Large intestine (tissue), 12 donors: ENCODE measurements at places on chromosomes 4 and X. TPM values are rescaled to one million over a fixed set of nuclear protein-coding genes. Genes with fewer than 3 reads are reported as not detected.

Gene CCDC160
- polyA plus RNA-seq, result 0.10 TPM

Gene MXRA5
- 10.8 TPM for polyA plus RNA-seq

Gene CCKAR
- 0.52 TPM for polyA plus RNA-seq

DNA sequence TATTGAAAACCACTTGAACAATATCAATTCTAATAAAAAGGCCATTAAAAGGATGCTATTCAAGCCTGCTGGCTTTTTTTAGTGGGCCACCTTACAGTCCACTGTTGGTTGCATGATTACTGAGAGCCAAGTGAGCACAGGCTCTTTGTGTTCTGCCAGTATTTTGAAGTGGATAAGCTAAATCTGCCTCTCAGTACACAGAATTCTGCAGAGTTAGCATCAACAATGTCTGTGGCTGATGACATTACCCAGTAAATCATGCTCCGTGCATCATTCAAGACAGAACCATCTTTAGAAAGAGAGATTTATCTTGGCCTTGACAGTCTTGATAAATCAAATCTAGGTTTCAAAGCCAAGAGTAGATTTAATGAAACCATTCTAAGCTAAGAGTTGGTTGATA lies 119.0 kb upstream of the GNPDA2 start:
- DNase-seq, result no peak

DNA sequence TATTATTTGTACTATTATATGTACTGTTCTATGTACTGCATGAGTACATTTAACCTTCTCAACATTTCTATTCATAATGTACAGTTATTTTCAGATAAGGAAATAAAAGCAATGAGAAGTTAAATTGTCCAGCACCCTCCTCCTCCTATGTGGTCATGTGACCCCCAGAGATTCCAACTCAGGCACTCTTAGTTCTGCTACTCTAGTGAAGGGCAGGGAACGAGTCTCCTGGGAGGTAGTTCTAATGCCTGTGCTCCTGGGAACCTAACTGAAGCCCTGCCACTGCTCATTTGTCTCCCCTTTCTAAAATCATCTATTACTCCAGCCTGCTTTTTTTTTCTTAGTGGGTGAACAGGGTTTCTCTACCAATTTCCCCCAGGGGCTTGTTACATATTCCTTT lies 105.9 kb upstream of the GPRIN3 start:
- DNase-seq, result no peak

Gene MAOA
- 94.7 TPM for polyA plus RNA-seq

- no peak for DNase-seq
These were observed 405.2 kb downstream of the PPARGC1A start for GRCh38 chr4:23484689-23485088.

Gene IL21
- not detected for polyA plus RNA-seq

DNA sequence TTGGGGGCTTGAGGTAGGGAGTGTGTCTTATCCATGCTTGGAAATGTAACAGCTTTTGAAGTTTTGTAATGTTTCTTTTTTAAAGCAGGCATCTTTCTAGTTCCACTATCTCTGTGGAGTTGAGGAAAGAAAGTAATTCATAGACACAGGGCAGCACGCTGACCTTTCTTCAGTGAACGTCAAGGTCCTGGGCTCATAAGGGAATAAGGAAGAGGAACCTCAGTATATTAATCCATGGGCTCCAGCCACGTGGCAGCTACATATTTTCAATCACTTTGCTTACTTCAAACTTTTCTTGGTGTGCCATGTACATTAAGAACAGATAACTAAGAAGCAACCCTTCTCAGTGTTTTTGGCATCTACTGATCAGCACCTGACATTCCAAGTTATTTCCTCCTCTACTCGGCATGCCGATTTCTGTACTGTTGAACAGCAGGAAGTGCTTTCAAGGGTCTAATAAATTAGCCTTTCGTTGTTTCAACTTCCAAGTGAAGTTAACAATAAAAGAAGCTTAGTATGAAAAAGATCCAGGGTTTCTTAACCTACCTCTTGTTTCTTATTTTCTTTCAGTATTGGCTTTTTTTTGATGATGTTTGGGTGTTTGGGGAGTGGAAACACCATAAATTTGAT lies 88.2 kb downstream of the SORBS2 start:
- peak; percentile 11 for DNase-seq

Gene TGIF2LX
- not detected for polyA plus RNA-seq

GRCh38 chrX:39445336-39445735 lies 644.1 kb downstream of the MID1IP1 start:
- DNase-seq, result no peak

DNA sequence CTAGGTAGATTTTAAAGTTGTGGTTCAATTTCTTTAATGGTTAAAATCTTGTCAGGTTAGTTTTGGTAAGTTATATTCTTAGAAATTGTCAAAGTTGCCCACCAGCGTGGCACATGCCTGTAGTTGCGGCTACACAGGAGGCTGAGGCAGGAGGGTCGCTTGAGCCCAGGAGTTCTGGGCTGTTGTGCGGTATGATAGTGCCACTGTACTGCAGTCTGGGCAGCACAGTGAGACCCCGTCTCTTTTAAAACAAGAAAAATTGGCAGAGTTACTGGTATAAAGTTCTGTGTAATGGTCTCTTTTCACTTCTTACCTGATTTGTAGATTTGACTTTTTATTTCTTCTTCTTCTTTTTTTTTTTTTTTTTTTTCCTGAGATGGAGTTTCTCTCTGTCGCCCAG lies 64.4 kb downstream of the FAM193A start:
- no peak for DNase-seq

DNA sequence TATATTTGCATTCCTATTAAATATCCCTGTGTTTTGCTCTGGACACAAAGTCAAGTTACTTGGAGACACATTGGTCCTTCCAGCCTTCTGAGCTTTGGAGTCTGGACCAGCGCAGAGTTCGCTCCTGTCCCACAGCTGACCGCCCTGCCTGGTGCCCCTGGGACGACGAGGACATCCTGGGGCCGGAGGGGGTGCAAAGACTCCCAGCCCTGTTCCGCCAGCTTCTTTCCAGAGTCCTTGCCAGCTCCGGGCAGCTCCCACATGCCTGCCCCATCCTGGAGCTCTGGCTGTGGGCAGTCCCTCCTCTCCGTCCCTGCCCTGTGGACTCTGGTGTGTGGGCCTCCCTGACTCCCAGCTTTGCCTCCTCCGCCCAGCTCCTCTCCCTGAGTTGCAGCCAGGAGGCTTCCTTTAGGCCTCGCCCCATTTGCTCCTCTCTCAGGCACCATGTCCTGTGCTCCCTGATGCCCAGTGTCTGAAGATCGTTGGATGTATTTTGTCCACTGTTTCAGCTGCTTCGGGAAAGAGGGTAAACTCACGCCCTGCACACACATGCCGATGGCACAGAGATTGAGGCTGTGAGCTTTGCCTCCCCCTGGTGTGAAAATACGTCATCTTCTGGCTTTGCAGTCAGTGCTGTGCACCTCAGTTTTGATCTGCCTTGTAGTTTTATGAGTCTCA lies 4.9 kb upstream of the PCGF3 start:
- no peak for DNase-seq

DNA sequence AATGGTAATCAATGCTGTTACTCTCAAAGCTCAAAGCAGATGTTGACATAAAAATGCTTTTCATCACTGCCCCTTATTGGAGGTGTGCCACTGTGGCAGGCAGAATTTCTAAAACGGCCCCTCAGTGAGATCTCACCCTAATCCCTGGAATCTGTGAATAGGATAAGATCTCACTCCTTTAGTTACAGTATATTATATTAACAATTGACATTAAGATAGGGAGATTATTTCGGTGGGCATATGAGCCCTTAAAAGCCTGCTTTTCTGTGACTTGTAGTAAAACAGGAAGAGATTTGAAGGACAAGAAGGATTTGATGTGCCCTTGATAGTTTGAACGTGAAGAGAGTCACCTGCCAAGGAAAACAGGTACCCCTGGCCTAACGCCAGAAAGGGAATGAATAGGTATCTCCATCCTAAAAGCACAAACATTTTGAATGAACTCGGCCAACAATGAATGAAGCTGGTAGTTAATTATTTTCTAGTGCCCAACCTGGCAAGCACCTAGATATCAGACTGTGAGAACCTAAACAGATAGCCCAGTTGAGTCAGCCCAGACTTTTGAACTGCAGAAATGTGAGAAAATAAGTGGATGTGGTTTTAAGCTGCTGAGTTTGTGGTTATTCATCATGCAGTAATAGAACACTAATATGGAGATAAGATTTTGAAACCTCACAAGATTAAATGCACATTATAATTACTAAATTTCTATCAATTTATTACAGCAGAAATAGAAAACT lies 881.6 kb downstream of the PCDH18 start:
- DNase-seq, result peak; percentile 2

DNA sequence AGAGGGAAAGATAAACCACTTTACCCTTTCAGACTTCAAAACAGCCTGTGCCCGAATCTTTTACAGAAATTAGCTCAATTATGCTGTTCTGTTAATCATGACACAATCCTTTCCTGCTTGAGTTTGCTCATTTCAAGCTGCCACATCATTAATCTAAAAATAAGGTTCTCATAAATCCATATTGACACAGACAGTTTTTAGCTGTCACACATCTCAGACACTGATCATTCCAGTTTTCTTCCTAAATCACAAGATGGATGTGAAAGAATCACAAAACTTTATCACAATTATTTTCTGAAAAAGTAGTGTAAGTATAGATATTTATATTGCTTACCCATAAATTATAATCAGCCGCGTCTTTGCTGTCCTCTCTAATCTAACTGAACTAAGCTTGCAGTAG lies 27.9 kb upstream of the AMELX start:
- DNase-seq, result no peak

Gene DUSP21
- polyA plus RNA-seq, result not detected
